CD4-positive, alpha-beta T cell treated with Interleukin-4 for 4 hours (primary cell): ENCODE measurements at places on chromosomes 4 and X.

DNA sequence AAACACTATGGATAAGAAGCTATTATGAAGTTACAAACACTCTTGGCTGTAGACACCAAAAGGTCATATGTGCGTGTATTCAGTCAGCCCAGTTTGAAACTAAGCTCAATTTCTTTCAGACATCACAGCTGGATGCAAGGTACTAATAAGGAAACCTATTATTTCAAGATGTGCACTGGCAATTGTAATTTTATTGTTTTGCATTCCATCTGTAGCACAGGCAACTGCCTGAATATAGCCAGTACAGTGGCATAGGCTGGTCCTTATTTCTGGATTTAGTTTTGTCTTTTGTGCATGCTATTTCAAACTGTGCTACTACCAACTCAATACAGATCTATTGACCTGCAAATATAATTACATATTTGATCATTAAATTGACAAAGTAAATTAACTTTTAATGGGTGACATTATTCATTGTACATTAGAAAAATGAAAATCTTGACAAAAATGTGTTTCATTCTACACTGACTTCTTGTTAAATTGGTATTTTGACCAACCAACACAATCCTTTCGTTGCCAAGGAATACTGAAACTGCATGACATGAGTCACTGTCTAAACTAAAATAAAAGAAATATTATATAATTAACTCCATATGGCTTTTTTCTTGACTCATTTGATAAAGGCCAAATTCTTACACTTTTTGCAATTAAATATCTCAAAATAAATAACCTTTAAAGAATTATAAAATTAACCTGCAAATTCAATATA lies 594.3 kb upstream of the ADGRL3 start:
- DNase-seq, result no peak

DNA sequence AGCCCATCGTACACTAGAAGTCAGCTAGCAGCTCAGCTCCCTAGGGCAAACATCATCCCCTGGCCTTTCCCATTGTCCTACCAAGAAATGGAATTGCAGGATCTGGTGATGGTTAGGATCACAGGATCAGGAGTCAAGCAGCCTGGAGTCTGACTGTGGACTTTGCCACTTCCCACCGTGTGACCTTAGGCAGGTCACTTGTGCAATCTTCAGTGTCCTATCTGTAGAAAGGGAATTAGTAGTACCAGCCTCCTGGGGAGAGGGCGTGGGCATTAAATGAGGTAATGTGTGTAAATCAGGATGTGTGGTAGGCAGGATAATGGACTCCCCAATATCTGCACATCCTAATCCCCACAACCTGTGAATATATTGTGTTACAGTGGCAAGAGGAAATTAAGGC lies 38.6 kb upstream of the APLN start:
- no peak for DNase-seq

DNA sequence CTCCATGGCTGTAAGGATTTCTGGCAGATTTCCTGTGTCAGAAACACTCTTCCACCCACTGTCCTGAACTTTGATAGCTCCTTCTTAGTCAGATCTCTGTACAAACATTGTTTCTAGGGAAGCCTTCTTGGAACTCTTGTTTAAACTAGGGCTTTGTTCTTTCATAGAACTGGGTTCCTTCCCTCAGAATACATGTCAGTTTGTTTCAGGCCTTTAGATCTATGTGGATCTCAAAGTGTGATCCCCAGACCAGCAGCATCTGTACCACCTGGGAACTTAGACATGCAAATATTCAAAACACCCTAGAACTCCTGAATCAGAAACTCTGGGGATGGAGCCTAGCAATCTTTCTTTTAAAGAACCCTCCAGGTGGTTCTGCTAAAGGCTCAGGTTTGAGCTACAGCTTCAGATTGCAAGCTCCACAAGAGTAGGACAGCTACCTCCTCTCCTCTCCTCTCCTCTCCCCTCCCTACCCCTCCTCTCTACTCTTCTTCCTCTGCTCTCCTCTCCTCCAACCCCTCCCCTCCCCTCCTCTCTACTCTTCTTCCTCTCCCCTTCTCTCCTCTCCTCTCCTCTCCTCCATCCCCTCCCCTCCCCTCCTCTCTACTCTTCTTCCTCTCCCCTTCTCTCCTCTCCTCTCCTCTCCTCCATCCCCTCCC lies 12.7 kb downstream of the RASSF6 start:
- no peak for DNase-seq

DNA sequence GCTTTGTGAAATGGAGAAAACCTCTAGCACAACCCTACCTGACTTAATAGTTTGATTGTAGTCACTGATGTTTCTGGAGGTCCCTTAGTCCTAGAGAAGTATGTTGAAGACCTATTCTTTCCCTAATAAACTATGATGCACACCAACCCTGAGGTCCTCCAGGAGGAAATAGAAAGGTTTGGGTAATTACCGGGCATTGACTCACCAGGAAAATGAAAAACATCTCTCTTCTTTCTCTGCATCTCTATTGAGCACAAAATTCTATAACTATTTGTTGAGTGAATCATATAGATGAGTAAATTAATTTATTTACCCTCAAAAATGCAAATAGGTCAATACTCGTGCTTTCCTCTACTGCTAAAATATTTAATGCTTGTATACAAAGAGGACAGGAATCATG lies 582.4 kb upstream of the FAM241A start:
- no peak for DNase-seq

DNA sequence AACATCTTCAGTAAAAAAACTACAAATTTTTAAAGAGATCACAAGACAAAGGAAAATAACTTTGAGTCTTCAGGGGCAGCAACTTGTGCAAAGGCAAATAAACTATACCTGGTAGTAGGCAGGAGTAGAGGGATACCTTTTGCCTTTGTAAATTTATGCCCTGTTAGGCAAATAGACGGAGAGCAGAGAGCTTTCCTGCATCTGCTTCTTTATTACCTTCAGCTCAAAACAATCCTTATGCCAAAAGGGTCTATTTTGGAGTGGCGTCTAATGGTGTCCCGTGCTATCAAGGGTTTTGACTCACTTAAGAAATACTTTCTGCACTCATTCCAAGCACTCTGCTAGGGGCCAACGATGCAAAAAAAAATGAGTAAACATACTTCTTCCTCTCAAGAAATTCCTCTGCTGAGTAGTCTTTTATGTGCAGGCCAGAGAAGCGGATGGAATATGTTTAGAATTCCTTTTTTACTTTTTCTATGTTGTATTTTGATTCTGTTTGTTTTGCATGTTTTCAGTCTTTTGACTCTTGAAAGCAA lies 131.9 kb downstream of the ANXA5 start:
- no peak for DNase-seq

DNA sequence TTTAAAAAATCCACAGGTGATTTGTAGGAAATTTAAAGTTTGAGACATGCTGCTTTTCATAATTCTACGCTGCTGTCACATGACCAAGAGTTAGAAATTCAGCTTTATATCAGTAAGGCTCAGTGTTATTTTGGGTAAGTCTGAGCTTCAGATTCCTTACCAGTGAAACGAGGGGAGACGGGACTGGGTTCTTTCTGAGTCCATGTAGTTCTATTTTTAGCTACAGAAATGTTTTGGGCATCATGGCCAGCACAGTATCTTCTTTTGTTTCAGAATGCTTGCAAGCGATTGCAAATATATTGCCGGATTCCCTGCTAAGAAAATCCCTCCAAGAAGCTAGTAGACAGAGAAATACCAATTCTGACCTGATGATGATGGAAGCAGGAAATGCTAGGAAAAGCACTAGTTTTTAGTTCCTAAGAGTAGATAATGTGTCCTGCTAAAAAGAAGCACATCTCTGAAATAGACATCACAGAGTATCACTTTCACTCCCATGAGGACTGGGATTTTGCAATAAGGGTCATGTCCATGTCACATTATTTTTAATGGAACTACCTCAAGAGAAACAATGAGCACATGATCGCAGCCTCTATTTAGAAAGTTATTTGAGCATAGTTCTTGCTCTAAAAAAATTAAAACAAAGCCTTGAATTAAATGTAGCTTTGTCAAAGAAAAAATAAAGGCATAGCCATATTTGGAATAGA lies 10.9 kb downstream of the ATP1B4 start:
- DNase-seq, result no peak

DNA sequence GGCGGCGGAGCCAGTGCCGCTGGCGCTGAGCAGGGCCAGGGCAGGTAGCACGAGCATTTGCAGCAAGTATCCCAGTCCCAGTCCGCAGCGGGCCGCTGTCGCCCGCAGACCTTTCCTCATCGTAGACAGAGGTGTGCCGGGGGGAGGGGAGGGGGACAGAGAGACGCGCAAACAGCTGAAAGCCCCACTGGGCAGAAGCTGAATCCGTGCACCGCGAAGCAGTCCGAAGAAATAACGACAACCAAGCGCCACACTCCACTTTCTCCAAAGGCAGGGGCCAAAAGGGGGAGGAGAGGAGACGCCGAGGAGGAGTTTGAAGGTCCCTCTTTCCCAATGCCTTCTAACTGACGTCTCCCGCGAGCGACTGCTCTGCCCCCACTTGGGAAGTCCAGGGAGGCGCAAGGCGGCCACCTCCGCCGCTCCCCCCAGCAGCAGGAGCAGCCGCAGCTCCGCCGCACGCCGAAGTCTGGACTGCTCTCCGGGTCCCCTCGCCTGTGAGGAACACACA lies at the start of gene UNC5C:
Gene UNC5C, minus strand, starts transcription at position 236 of the 508 bp plus-strand sequence.
- DNase-seq, result no peak

- DNase-seq, result no peak
Measured at GRCh38 chr4:116923389-116923788, 162.0 kb downstream of the TRAM1L1 start.

GRCh38 chr4:8647094-8647570 lies 54.6 kb downstream of the CPZ start:
- no peak for DNase-seq

DNA sequence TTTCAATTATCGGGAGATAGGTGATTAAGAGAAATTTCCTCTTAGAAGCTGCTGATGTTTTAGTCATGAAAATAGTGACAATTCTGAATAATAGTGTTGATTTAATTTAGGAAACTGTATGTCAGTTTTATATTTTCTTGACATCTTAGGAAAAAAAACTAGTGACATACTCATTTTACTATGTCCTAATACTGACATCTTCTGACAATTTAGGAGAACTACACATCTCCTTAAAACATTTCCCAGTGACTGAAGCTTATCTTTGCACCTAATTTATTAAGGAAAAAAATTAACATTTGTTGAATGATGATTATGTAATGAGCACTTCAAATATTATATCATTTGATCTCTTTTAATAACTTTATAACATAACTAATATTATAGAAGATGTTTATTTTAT lies 42.0 kb upstream of the RBMXL3 start:
- DNase-seq, result no peak

DNA sequence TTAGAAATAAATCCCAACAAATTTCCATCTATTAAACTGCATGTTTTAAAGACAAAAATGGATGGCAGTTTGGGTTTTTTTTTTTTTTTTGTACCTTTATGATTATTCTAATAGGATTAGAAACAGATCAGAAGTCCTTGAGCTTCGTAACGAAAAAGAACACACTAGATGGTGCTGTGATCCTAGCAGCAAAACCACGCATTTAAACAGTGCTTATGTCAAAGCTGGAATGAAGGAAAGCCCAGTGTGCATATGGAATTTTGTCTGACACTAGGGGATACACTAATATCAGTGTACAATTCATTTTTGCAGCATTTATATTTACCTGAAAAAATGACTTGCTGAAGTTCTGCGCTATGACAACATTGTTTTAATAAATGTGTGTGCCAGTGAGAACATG lies 229.1 kb downstream of the VEGFC start:
- no peak for DNase-seq

- no peak for DNase-seq
Measured at GRCh38 chr4:188143731-188144130, 4.5 kb downstream of the TRIML1 start.

- DNase-seq, result no peak
Measured at GRCh38 chr4:112156112-112156511, 10.9 kb downstream of the FAM241A start.
